ENCODE measurements at places on chromosomes 6 and 20. TPM values are rescaled to one million over a fixed set of nuclear protein-coding genes. Genes with fewer than 3 reads are reported as not detected.

Gene ZNF133
- total RNA-seq, result 8.6 TPM

Gene CST11
- not detected for total RNA-seq

Gene USP49
- 2.1 TPM for total RNA-seq

Gene FERMT1
- 22.4 TPM for total RNA-seq

Gene PREX1
- total RNA-seq, result 32.6 TPM

Gene MOXD1
- total RNA-seq, result 6.1 TPM

Gene TDRD6
- not detected for total RNA-seq

Gene PHACTR2
- 38.5 TPM for total RNA-seq

Gene C20orf202
- not detected for total RNA-seq
